ENCODE measurements at places on chromosomes 2 and 18.

- DNase-seq: peak; percentile 5
Observed at GRCh38 chr2:125837128-125837527, 818.8 kb upstream of the GYPC start.

DNA sequence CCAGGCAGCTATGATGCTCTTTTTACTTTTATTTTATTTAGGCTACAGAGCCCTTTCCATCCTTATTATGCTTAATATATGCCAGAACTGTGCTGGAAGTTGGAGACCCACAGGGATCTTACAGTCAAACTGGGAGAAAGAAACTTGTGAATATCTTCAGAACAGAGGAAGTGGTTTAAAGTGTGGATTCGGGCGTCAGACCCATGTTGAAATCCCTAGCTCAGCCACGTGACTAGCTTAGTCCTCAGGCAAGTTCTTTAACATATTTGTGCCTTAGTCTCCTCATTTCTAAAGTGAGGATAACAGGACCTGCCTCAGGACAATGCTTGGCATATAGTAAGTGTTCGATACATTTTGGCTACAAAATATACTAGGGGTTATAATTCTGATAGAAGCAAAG is 59.1 kb downstream of the MAP3K20 start:
- no peak for DNase-seq

DNA sequence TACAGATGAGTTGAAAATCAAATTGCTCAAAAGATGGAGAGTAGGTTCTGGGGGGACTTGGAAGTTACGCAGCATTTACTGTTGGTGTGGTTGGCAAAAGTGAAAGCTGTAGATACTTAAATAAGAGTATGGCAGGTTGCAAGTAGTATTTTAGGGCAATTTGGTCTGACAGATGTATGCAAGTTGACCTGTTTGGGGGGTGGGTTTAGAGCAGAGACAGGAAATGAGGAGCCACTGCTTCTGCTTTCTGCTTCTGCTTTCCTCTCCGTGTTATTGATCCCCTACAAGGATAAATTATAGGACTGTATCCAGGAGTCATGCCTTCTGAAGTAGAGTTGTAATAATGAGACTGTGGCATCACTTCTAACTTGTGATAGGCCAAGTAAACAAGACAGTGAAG is 71.2 kb downstream of the EPAS1 start:
- no peak for DNase-seq

GRCh38 chr18:71001597-71001996 is 712.8 kb downstream of the SOCS6 start:
- no peak for DNase-seq

- DNase-seq: no peak
Observed at GRCh38 chr18:2979129-2979528, 33.8 kb downstream of the LPIN2 start.

- DNase-seq: no peak
Observed at GRCh38 chr2:241967467-241968144, 98.1 kb downstream of the RTP5 start.

GRCh38 chr2:71154798-71155197 is 24.4 kb downstream of the MPHOSPH10 start:
- no peak for DNase-seq

- no peak for DNase-seq
Observed at GRCh38 chr18:27616324-27616723, 431.2 kb upstream of the CHST9 start.

DNA sequence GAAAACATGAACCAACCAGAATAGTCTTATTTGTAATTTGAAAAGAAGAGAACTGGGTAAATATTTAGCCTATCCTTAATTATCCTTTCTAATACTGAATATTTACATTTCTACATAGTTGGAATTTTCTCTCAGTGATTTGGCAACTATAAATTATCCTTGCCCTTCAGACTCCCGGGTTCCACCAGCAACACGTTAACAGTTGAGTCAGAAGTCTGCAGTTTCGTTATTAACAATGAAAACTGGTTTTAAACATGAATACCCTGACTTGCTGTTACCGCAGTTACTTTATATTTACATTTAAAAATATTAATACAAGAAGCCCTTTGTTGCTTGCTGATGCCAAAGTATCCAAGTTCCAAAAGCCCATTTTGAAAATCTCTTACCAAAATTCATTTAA is 673.0 kb downstream of the ARHGAP15 start:
- DNase-seq: no peak

DNA sequence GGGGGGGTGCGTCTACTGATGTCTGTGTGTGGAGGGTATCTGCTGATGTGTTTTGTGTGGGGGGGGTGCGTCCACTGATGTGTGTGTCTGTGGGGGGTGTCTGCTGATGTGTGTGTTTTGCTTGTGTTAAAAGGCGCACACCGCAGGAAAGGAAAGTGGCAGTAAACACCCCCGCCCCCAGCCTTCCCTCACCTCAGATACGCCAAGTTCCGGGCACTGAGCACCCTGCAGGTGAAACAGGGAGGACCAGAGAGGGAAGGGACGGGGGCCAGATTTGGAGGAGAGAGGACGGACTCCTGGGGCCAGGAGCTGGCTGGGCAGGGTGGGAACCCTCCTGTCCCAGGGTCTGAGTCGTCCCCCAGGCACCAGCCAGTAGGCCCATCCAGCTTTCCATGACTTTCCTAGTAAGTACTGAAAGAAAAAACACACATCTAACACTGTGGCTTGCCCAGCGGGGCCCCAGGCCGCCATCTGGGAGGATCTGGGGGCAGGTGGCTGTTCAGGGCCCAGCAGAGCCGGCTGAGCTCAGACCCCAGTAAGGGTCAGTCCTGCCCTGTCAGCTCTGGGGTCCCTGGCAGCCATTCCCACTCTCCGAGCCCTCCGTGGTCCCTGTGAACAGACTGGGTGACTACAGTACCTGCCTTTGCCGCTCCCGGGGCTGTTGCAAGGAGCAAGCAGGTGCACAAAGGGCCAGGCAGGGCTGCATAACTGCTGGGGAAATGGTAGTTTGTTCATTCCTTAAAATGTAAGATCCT is 126.9 kb downstream of the NFATC1 start:
- no peak for DNase-seq

DNA sequence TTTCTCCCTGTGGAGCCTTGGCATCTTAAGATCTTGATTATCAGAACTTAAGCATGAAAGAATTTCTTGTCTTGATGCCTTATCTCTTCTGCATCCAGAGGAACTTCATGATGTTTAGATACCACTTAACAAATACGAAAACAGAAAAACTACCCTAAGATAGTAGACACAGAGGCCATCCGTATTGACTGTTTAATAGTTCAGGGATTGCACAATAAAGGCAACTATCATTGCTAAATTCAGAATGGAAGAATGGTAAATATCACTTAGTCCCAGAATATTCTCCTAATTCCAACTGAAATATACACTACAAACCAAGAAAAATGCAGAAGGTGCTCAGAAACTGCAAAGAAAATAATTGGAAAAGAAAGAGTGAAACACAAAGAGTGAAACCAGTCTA is 214.6 kb upstream of the VWC2L start:
- DNase-seq: no peak

DNA sequence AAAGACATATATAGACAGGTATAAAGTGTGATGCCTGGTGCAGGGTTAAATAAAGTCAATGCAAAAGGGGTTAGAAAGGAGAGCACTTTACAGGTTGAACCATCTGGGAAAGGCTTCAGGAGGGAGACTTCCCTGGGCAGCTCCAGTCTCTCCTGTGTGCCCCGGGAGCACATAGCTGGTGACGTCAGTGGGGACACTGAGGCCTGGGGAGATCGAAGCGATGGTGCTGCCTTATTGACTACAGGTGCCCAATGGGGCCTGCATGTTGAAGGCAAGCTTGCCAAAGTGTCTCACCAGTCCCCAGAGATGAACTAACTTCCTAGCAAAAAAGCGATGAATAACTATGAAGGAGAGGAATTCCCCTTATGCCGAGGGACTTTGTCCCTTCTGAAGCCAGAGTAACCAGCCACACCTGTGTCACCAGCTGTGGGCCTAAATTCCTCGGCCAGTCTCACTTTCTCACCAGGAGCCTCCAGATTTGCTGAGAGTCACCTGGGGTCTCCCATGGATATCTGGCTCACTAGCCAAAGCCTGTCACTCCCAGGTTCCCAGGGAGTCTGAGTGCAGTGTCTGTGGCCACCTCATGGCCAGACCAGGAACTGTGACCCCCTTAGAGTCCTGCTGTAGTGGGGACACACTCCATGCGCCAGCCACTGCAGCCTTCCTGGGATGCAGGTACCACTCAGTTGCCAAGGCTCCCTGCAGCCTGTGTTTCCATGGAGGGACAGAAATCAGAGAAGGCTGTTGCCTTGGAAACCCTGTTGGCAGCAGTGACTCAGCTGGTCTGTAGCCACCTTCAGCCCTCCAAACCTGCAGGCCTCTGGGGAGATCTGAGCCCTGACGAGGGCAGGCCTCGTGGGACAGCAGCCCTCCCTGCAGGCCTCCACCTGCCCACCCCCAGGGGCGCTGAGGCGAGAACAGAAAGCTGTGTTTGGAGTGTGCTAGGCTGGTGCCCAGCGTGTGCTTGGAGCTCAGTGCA is 128.7 kb downstream of the CTIF start:
- no peak for DNase-seq

GRCh38 chr18:59685501-59685900 is 11.7 kb downstream of the CCBE1 start:
- no peak for DNase-seq

GRCh38 chr18:3422905-3423304 is 27.1 kb upstream of the TGIF1 start:
- no peak for DNase-seq

DNA sequence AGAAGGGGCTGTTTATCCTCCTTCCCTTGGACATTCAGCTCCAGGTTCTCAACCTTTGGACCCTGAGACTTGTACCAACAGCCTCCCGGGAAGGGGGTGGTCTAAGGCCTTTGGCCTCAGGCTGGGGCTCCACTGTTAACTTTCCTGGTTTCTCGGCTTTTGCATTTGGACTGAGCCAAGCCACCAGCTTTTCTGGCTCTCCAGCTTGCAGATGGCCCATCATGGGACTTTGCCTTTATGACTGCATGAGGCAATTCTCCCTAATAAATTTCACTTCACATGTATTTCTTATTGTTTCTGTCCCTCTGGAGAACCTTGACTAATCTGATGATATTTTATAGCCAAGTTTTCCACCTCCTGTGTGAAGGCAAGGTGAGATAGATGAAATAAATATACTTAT is 180.8 kb downstream of the PPP1R1C start:
- DNase-seq: no peak

DNA sequence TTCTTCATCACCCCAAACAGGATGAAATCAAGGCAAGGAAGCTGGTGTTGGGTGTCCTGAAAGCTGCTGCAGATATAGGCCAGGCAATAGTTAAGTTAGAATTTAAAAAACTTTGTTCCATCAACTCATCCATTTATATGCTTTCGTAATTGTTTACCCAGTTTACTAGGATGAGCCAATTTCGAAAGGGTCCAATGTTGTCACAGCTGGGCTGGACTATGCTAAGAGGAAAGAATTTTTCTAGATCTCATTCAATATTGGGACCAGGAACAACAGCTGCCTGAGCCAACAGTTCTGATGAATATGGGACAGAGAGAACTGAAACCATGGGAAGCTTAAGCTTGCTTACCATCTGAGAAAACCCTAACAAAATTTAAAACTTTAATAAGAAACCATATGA is 21.6 kb upstream of the SP3 start:
- DNase-seq: no peak

- no peak for DNase-seq
Observed at GRCh38 chr2:56801770-56802169, 618.0 kb downstream of the CCDC85A start.

DNA sequence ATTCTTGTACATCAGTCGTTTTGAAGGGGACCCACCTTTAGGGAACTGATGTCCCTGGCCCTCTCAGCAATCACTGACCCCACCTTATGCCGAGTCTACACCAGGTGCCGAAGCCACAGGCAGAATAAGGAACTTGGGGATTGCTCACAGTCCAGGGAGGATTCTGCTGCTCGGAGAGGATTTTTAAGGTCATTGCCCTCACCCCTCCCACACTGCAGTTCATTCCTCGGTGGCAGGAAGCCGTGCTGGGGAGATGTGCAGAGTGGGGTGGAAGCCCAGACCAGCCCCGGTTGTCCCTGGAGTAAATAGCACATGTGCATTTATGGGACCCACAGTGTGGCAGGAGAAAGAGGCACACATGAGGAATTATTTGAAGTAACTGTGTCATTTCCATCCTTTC is 50.4 kb downstream of the PLB1 start:
- no peak for DNase-seq

DNA sequence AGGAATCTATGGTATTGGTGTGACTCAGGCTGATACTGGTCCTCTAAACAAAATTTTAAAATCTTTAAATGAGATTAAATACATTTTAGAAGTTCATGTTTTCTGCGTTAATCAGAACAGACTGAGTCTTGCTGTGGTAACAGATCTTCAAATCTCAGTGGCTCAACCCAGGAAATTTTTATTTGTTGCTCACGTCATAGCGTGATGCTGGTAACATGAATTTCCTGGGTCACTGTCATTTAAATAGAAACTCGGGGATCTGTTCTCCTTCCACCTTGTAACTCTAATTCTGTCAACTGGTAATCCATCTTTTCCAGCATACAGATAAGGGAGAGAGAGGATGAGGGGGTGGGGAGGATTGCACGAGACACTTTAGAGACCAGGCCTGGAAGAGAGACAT is 90.0 kb downstream of the CDC42EP3 start:
- DNase-seq: no peak

- no peak for DNase-seq
Observed at GRCh38 chr2:218319813-218320365, 27.6 kb upstream of the TMBIM1 start.

DNA sequence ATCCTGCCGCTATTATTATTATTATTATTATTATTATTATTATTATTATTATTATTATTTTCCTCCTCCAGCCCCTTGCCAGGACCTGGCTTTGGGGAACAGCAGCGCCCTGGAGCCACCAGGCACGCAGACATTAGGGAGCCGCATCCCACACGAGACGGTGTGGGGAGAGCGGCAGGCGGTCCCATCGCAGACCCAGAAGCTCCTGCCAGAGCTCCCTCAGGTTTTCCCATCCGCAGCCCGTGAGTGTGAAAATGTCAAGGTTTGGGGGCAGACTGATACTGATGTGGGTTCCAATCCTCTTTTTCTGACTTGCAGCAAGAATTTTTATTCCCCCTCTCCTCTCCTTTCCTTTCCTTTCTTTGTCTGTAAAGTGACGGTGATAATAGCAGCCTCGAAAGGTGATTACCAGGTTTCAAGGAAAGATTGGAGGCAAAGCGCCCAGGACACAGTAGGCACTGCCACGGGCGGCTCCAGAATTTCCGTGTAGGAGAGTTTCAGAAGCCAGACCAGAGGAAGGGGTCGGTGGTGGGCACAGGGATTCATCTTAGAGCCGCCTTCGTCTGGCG is 816 bp downstream of the SCTR start:
- DNase-seq: no peak

- DNase-seq: no peak
Observed at GRCh38 chr2:46134531-46135227, 162.5 kb upstream of the EPAS1 start.

DNA sequence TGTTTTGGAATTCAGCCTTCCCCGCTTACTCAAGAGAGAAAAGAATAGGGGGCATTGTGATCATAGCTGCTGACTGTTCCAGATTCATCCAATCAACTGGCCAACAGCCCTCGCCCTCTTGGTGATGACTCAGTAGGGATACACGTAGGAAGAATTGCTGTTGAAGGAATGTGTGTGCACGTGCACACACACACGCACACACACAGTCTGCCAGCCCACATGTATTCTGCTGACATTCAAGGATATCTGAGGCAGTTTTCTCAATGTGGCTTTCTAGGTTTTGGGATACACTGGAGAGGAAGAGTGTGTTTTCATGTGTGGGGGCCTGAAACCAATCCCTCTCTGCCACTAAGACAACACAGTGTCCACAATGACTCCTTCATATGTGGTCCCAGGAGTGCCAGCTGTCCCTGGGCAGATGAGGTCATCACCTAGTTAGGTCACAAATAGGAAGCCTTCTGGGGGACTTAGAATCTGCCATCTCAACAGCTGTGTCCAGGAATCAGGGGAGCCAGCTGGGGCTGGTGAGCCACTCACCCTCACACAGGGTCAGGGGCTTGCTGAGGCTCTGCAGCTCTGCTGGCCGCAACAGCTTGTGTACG is 352.6 kb downstream of the SS18 start:
- no peak for DNase-seq

Measured in NCI-H2081 (cell line).